ENCODE measurements at places on chromosomes 4 and X.

GRCh38 chr4:32841217-32841616 is 2121.0 kb downstream of the PCDH7 start:
- DNase-seq = no peak

- DNase-seq = no peak
These were observed 39.1 kb upstream of the PDLIM5 start for GRCh38 chr4:94412658-94413038.

DNA sequence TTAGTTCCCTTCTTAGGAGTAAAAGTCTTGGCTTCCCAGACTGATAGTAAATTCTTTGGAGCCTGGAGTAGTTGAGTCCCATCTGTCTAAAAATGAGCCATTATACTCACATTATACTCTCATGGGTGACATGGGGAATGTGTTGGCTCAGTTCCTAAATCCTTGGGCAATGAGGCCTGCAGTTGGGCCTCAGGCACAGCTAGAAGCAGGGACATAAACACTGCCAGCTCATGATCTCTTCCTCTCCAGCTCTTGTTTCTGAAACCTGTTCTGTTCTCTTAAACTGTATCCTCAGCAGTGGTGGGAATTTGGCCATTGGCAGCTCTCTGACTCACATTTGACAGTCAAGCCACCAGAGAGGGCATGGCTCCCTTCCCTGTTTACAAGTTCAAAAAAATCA is 212.5 kb downstream of the SPATA18 start:
- no peak for DNase-seq

DNA sequence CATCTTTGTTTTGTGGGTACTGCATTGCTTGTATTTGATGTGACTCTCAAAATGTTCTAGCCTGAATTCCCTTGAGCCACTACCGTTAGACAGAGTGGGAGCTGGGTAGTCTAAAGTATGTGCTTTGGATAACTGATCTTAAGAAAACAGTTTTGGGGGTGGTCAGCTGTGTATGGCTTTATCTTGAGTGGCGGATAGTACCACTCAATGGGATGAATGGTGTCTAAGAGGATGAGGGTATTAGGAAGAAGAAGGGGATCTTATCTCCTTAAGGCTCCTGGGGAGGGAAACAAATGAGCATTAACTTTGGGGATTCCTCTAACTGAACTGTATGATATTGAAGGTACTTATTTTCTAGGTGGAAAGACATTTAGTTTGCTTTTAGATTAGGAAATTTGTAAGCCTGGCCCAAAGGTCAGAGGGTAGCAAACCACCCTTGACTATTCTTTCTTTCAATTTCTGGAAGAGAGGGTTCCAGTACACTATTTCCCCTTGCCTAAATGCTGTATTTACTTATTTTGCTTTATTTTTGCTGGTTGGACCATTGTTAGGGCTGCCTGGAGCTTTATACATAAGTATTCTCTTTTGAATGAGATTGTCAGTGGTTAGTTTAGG is 11.3 kb downstream of the BMP2K start:
- DNase-seq = no peak

- no peak for DNase-seq
These were observed 200.6 kb upstream of the FTHL17 start for GRCh38 chrX:31272472-31272775.

DNA sequence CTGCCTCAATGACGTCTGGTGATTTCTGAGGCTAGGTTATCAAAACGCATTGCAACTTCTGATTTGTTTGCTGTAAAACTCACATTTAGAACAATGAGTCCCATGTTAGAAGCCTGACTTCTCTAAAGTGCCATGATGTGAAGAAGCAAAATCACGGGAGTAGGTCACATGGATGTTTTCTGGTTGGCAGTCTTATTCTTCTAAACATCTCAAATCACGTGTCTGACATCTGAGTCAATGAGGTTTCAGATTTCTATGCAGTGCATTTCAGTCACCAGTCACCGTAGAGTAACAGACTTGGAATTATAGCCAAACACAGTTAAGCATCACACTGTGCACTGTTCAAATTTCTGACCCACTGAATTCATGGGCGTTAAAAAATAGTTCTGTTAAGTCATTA is 482.1 kb downstream of the TMA16 start:
- DNase-seq = no peak

DNA sequence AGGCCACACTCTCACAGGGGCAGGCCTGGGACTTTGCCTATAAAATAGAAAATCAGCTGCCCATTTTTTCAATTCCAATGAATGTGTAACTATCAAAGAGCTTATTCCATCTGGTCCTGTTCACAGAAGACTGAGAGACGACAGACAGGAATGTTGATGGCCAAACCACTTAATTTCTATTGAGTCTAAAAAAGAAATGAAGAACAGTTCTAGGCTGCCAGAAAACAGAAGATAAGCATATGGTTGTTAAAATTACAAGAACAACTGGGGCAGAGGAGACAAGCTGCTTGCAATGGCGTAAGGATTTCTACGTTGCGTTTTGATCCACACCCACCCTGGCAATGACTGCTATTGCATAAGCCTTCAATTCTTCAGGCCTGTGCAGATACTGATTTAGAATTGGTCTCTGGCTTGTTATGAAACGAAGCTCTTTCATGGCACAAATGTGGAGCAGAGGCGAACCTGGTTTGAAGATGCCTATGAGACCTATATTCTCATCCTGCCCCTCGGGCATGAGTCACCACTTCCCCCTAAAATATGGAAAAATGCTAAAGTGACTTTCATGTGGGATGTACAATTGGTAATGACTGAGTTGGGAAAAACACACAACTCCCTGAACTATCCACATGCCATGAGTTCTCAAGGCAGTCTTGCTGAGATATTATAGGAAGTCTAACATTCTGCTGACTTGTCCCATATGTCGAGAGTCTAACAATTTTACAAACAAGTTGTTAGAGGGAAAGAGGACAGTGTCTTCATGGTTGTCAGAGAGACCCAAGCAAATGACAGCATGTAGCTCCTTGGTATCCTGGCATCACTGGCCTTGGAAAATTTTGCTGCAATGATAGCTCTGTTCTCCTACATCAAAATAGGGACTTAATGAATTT is 37.9 kb upstream of the SORBS2 start:
- DNase-seq = no peak

GRCh38 chrX:40531056-40531826 is 49.5 kb upstream of the ATP6AP2 start:
- no peak for DNase-seq

DNA sequence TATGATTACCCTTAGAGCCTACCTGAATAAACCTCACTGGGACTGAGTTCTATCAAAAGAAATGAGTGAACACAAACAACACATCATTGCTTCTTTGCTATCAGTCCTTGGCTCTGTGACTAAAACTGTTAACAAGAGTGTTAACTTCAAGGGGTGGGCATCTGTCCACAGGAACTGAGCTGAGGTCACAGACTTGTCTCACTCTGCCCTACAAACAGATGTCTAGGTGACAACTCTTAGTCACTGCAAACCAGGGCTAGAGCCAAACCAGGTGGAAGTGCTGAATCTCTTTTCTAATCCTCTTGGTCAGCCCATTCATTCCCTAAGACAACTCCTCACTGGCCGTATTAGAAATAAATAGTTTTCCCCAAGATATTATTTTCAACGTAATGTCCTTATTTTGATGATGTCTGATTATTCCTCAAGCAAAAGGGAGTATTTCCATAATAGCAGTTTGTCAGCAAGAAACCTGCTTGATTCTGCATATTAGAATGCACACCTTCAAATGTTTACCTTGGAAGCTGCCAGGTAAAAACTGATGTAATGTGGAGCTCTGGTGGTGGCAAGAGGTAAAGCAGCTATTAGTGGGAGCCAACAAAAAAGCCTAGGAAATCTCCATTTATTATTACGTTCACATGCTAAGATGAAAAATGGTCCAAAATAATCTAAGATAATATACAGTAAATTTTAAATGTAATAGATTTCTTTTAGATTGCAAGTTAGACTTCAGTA is 4.0 kb downstream of the COL25A1 start:
- no peak for DNase-seq

GRCh38 chr4:17060230-17060629 is 161.8 kb upstream of the LDB2 start:
- no peak for DNase-seq

- DNase-seq = no peak
These were observed 270.8 kb downstream of the FSTL5 start for GRCh38 chr4:161892951-161893350.

DNA sequence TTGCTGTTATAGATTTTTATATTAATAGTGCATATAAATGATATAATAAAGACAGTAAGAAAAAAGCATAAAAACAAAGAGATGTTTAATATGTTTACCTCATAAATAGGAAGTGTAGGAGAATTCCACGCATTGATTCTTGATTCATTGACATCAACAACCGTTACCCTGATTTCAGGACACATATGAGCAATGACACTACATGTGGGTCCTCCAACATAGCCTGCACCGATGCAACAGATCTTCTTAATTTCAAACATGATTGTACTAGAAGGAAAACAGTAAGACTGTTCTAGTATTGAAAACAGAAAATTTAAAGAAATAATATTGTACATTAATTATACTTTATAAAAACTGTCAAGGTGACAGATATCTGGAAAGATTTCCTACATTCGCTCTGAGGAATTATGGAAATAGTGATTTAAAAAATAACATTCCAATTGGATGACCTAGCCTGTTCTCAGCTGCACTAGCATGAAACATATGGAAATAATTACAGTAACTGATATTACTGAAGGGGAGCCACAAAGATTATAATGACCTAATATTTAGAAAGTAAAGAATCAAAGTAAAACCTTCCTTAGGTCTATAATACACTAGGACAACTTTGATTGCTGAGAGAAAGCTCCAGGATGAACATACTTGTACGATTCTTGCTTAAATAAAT is 5.9 kb downstream of the UGDH start:
- no peak for DNase-seq

- DNase-seq = no peak
These were observed 9.5 kb downstream of the PRMT9 start for GRCh38 chr4:147674496-147674895.

DNA sequence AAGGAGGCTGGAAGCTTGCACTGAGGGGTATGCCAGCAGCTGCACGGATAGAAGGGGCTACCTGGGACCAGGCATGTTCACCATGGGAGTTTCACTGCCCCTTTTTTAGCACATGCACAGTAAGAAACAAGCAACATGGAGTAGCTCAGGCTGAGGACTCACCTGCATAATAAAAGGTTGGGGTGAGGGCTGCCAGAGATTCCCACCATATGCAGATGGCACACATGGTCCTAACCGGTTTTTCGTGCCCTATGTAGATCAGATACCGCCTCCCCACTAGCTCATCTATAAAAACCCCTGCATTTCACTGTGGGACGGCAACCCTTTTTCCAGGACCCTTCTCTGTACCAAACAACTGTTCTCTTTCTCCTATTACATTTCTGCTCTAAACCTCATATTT is 97.0 kb upstream of the LANCL3 start:
- no peak for DNase-seq

DNA sequence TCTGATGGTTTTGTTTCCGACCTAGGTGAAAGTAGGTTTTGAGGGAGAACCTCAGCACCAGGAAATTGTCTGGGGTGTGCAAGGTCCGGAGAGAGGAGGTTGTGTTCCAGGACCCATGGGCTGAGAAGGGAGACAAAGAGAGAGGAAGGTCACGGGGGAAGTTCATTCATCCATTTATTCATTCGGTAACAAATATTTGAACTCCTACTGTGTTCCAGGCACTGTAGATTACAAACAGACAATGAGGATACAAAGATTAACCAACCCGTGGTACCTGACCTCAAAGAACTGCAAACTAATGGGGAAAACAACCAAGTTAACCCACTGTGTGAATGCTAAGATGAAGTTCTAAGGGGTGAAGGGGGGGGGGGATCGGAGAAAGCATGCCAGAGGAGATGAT is 1.8 kb upstream of the GPC3 start:
- no peak for DNase-seq

DNA sequence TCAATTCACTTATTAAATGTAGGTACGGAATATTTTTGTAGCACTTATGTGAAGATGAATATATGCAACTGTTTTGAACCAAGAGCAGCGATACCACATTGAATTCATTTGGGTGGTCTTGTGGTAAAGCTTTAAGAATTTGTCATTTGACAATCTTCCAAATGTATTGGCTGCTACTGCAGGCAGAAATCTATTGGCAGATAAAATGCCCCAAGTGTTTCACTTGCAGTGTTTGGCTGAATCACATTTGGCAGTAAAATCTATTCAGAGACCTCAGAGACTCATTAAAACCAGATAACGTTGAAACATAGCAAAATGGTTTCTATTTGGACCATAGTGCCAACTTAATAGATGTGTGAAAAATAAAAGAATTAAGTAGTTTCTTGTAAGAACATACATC is 303.4 kb downstream of the FGF13 start:
- DNase-seq = no peak

DNA sequence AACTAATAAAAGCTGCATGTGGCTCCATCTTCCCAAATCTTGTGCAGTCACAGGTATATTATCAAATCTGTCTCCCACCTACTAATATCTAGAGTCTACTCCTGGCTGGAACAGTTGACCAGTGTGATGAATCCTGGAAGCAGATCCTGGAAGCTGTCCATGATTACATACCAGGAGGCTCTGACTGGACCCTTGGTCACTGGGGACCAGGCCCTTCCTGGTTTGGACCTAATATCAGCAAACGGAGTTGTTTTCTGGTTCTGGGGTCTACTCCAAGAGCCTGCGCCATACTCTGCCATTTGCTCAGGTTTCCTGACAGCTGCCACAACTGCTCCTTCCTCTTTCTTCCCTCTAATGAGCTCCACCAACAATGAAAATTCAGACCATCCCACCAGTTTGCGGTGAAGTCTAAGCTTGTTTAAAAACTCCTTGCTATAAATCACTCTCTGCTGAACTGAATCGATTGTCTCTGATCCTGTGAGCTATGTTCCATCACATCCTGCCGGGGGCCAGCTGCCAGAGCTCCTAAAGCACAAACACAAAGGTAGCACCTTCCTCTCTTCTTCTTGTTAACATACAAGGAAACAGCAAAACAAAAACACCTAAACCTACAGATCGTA is 114.2 kb downstream of the PALLD start:
- DNase-seq = no peak

GRCh38 chrX:31168551-31168950 is 96.7 kb upstream of the FTHL17 start:
- DNase-seq = no peak

GRCh38 chrX:39445336-39445735 is 644.1 kb downstream of the MID1IP1 start:
- DNase-seq = no peak

DNA sequence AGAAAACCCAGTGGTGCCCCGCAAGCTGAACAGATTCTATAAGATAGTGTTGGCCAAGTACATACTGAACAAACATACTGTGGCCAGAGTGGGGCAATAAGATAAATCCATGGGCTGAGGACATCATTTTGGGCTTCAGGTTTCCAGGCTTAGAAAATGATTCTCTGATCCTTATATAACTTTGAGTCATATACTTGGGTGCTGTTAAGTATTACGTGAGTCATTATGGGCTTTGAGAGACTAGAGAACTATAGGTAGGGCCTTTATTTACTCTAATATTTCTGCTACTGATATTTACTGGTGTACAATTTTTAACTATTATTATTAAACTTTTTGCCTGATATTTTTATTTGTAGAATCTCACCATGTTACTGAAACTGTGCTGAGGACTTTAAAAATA is 586.1 kb downstream of the CENPC start:
- DNase-seq = no peak

GRCh38 chr4:94870146-94870545 is 112.4 kb downstream of the BMPR1B start:
- no peak for DNase-seq

GRCh38 chr4:38860788-38861424 is 4.3 kb upstream of the TLR6 start:
- DNase-seq = no peak

GRCh38 chr4:149589826-149590225 is 225.8 kb downstream of the IQCM start:
- DNase-seq = no peak
